T-helper 1 cell treated with Interleukin-12 subunit alpha and Interleukin-12 subunit beta and Interleukin-4 antibody, amounts not matched to agents 30 ng/mL and 1 ng/mL, for 36 hours (primary cell): ENCODE measurements at places on chromosomes 6 and 20. TPM values are rescaled to one million over a fixed set of nuclear protein-coding genes. Genes with fewer than 3 reads are reported as not detected.

Gene HLA-DQB2
- 7.1 and 7.7 TPM in 2 replicates for total RNA-seq

Gene ZNF831
- total RNA-seq: 6.4 TPM in 2 replicates

Gene BCAS1
- total RNA-seq: 0.12 TPM in 1 of 2 replicates, not detected in the other

Gene STMND1
- total RNA-seq: not detected in 2 replicates

Gene FNDC1
- not detected in 2 replicates for total RNA-seq

Gene CAGE1
- total RNA-seq: 0.07 TPM in 1 of 2 replicates, not detected in the other

Gene RAET1L
- total RNA-seq: not detected in 2 replicates

Gene CYP39A1
- not detected in 2 replicates for total RNA-seq

Gene UBR2
- total RNA-seq: 32.0 and 33.9 TPM in 2 replicates

Gene SLPI
- total RNA-seq: 0.64 and 0.88 TPM in 2 replicates

Gene EBF4
- 32.4 and 33.3 TPM in 2 replicates for total RNA-seq

Gene NKX2-2
- total RNA-seq: not detected in 2 replicates

Gene COX4I2
- not detected in 2 replicates for total RNA-seq

Gene TFAP2D
- not detected in 2 replicates for total RNA-seq

Gene HLA-F
- 550 and 558 TPM in 2 replicates for total RNA-seq

Gene SAPCD1
- 12.2 and 12.8 TPM in 2 replicates for total RNA-seq

Gene TDRD6
- total RNA-seq: not detected in 2 replicates

Gene MOXD1
- 0.10 and 0.39 TPM in 2 replicates for total RNA-seq

Gene C6orf163
- total RNA-seq: 3.2 and 4.0 TPM in 2 replicates

Gene B3GAT2
- total RNA-seq: not detected in 2 replicates

Gene TGM3
- not detected in 2 replicates for total RNA-seq

Gene GINS1
- 23.8 and 25.7 TPM in 2 replicates for total RNA-seq

Gene SMOC2
- not detected in 2 replicates for total RNA-seq

Gene MYL9
- total RNA-seq: 0.46 and 0.69 TPM in 2 replicates

Gene RNF8
- total RNA-seq: 26.1 and 27.2 TPM in 2 replicates

Gene WFDC10B
- total RNA-seq: not detected in 2 replicates

Gene LMBRD1
- total RNA-seq: 26.8 and 27.1 TPM in 2 replicates

Gene DNAH8
- 0.12 and 0.41 TPM in 2 replicates for total RNA-seq

Gene ZBTB46
- total RNA-seq: 0.54 and 0.61 TPM in 2 replicates

Gene ANGPT4
- total RNA-seq: not detected in 2 replicates

Gene SH3BGRL2
- 0.24 and 0.32 TPM in 2 replicates for total RNA-seq

Gene SLC17A3
- 0.59 and 0.66 TPM in 2 replicates for total RNA-seq

Gene C2
- 0.12 and 1.7 TPM in 2 replicates for total RNA-seq

Gene MPC1
- total RNA-seq: 24.1 and 27.7 TPM in 2 replicates

Gene ARMC12
- 0.66 and 0.88 TPM in 2 replicates for total RNA-seq

Gene HAO1
- not detected in 2 replicates for total RNA-seq

Gene PTGIS
- total RNA-seq: 11.6 and 11.7 TPM in 2 replicates

Gene TPBG
- total RNA-seq: 0.05 TPM in 1 of 2 replicates, not detected in the other

Gene EGFL8
- 6.5 and 6.8 TPM in 2 replicates for total RNA-seq
